K562 (cell line): ENCODE measurements at places on chromosomes 4 and X. TPM values are rescaled to one million over a fixed set of nuclear protein-coding genes. Genes with fewer than 3 reads are reported as not detected.

DNA sequence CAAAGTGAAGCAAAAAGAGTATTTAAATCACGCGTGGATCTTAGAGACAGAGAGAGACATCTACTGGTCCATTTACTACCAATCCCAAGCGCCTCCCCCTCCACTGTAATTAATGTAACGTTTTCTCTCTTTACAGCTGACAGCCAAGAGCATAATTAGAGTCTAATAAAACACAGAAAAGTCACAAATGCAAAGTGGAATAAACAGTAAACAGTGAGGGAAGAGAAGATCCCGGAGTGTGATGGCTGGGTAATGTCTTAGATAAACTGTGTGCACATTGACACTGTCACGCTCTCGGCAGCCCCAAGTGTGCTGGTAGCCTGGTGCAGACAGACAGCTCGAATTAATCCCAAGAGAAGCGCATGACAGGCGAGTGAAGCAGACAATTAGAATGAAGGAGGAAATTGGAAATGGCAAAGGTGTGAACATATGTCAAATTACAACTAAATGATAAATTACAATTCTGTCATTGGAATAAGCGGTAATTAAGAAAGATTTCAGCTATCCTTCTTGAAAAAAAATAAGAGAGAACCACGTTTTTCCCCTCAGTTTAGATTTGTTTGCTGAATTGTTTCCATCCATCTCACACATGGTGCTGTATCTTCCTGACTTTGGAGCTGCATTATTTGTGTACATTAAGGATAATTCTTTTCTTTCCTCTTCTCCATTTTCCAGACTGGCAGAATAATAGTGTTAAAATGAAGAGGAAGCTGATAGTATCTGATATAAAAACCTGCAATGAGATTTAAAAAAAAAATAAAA lies 100.1 kb downstream of the CXXC4 start:
- no peak overlapping the region for H3K27ac ChIP-seq
- DNase-seq = no peak
- no peak overlapping the region for H3K4me3 ChIP-seq

Gene SMIM31
- not detected in 2 replicates for total RNA-seq

Gene MAGEC1
- total RNA-seq = 36.9 and 37.0 TPM in 2 replicates

Gene SLC7A11
- 13.1 and 15.4 TPM in 2 replicates for total RNA-seq
